Activated effector memory CD4-positive, alpha-beta T cell treated with anti-CD3 and anti-CD28 coated beads, Interleukin-2, amount 50 U/mL, for 16 hours (primary cell): ENCODE measurements at places on chromosomes 3 and 15.

GRCh38 chr3:11410564-11410963 lies 138.4 kb downstream of the ATG7 start:
- no peak for DNase-seq

DNA sequence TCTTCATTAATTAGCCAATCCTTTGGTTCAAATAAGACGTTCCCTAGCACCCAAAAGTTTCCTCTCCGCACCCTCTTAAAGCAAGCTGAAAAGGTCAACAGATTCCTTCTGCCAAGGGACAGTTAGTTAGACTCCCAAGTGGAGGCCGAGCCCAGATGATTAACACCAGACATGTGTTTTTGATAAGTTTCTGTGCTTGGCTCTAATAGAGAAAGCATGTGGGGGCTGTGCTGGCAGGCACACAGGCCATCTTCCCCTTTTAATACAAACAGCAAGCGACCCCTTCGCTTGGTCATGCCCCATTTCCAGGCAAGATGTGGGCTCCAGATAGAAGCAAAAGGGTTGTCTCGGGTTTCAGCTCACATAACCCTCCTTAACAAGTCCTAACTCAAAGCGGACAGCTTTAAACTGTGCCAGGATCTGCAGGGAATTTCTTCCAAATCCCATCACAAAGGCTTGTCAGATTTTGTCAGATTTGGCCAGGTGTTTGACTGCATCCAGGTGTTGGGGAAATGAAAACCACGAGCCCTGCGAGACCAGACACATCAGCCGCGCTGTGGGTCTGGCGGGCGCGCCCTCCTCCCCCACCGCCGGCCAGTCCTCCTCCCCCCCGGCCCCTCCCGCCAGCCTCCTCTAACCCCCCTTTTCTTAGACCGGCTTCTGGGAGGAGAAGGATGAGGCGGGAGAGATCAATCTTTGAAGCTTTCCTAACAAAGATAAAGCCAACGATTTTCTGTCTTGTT lies 3.3 kb downstream of the HES1 start:
- DNase-seq: no peak

GRCh38 chr3:50347187-50347813 lies 1.8 kb upstream of the ZMYND10 start:
- peak; percentile 92 for DNase-seq

DNA sequence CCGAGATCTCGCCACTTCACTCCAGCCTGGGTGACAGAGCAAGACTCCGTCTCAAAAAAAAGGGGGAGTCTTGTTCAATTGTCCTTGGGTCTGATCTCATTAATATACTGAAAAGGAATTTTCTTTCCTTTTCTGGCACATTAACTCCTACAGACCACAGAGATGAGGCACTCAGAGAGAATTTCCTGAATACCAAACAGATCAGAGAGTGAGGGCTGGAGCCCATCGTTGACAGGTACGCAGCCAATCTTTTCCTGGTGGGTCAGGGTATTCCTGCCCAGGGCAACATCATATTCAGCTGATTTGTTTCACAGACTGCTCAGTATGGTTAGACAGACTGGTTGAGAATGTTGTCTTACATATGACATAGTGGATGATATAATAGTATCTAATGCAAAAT lies 82.8 kb upstream of the TNFSF10 start:
- no peak for DNase-seq

- peak; percentile 86 for DNase-seq
Observed at GRCh38 chr3:172129850-172130716, 90.7 kb downstream of the FNDC3B start.
